ENCODE measurements at places on chromosomes 1 and 21.

DNA sequence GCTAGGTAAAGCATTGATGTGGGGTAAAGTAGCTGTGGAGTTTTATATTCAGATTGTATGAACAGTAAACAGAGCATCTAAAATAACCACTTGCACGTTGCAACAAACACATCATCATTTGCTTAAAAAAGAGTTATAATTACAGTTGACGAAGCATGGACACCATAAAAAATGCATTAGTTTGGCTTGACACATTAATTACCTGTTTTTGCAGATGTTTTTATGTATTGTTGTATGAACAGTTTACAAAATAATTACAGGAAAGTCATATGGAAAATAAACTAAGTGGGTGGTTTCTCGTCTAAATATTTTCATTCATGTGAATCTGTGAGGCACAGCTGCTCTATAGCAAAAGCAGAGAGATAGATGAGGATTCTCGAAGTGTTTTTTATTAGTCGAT is 108.3 kb downstream of the RPS6KC1 start:
- DNase-seq, result no peak

DNA sequence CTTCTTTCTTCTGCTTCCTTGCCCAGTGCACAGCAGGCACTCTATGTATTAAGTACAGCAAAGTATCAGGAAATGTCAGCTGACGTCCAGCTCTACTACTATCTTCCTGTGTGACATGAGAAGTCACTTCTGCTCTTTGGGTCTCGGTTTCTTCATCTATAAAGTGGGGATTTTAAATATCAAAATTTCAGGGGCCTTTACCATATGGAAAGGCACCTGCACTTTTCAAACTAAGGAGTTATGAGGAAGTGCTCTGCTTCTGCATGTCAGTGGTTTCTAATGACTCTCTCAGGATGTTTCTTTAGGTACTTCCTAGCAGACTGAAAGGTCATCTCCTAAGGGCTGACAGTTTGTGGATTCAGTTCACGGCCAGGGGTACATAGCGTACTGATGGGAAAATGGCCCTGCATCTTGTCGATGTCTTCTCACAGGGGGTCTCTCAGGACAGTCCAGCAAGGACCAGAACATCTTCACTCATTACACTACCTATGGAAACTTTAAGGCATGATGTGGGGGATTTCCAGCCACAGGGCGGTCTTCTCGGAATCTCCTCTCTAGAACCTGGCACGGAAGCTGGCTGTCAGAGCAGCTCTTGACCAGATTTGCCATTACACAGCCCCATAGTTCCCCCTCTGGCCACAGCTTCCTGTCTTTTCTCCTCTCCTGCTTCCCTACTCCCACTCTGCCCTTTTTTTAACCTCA is 42.0 kb upstream of the MTF1 start:
- DNase-seq, result no peak

GRCh38 chr1:91753878-91754277 is 132.1 kb downstream of the TGFBR3 start:
- DNase-seq, result no peak

DNA sequence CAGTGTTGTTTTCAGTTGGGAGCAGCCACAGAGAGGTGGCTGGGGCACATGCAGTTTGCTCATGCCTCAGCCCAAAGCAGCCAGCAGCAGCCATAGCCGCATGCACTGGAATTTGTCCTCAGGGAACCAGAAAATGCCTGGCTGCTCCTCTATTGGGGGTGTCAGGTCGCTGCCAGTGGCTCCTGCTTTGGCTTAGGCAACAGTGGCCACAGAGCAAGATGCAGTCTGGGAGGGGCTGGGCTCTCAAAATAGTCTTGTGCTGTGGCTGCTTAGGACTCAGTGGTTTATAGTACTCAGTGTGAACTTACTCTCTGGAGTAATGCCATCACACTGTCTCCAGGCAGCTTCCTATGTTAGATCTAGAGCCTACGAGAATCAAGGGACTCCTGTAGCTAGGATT is 25.0 kb downstream of the CD55 start:
- DNase-seq, result no peak

- DNase-seq, result no peak
These were observed 98.7 kb upstream of the PDC start for GRCh38 chr1:186559601-186560116.

- DNase-seq, result no peak
These were observed 74.1 kb upstream of the PLA2G4A start for GRCh38 chr1:186754542-186755145.

GRCh38 chr21:44722731-44723130 is 11.4 kb upstream of the TSPEAR start:
- no peak for DNase-seq

DNA sequence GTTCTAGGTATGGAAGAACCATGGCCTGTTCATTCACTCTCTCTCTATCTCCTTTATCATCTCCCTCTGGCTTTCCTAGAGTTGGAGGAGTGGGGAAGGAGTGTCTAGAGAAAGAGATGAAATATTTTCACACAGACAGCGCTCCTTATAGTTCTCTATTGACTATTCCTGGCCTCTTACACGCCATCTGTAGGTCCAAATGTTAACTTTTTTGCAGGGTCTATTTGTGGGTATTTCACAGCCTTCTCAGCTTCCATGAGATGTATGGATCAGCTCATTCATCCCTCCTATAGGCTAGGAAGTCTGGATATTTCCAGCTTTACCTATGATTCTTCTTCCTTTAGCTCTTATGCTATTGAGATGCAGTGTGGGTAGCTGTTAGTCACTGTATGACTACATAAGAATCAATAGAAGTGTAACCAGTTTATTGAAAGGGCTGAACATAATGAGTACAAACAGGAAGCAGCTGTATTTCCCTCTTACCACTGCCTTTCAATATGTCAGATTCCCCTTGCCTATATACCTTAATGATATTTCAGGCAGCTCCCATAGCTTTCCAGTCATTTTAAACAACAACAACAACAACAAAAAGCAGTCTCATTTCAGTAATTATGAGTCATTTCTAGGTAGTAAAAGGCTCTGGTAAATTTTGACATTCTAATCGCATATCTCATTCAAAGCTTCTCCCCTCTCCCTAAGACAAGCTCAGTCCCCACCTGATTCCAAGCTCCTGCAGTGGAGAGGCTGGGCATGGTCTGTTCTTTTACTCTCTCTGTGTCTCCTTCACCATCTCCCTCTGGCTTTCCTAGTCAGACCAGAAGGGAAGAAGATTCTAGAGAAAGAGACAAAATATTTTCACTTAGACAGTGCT is 149.5 kb downstream of the TTLL7 start:
- no peak for DNase-seq

GRCh38 chr1:62144238-62144831 is 50.3 kb upstream of the L1TD1 start:
- no peak for DNase-seq

DNA sequence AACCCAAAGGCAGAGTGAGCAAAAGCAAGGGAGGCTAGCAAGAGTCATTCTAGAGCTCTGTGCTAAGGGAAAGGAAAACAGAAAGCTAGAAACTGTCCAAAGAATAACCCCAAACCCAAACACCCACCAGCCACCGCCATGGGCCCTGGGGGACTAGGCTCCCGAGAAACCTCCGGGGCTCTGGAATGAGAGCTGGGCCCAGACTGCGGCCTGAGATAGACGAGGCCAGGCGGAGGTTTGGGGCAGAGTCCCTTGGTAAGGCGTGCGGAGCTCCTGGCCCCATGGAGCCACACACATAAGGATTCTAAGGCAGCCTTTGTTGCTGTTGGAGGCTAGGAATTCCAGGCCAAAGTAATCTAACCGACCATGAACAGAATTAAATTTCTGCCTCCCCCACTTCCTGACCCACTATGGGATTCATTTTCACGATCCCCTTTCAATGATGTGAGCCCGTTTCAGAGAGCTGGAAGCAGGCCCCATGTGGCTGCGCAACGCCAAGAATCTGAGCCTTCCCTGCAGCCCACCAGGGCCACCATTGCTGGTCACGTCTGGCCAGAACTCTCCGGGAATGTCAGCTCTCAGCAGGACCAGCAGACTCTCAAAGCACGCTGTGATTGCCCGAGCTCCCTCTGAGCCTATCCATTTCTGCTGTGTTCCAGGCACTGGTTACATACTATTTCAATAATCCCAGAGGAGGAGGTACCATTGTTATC is 145.0 kb downstream of the TRABD2B start:
- no peak for DNase-seq

- DNase-seq, result no peak
These were observed 28.0 kb upstream of the RNF2 start for GRCh38 chr1:185017338-185017737.

DNA sequence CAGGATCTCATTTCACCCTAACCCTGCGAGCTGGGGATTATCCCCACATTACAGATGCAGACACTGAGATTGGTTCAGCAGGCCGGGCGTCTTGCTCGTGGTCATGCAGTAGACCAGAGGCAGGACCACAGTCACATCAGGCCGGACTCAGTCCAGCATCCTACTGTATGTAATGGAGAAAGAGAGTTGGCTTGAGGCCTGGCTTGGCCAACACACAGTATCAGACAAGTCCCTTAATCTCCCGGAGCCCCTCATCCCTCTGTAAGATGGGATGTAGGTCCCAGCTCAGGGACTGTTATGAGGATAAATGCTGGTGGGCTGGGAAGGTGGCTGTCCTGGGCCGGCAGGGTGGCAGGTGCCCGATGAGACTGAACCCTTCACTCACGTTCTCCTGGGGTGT is 66.1 kb upstream of the ACTL8 start:
- DNase-seq, result no peak

DNA sequence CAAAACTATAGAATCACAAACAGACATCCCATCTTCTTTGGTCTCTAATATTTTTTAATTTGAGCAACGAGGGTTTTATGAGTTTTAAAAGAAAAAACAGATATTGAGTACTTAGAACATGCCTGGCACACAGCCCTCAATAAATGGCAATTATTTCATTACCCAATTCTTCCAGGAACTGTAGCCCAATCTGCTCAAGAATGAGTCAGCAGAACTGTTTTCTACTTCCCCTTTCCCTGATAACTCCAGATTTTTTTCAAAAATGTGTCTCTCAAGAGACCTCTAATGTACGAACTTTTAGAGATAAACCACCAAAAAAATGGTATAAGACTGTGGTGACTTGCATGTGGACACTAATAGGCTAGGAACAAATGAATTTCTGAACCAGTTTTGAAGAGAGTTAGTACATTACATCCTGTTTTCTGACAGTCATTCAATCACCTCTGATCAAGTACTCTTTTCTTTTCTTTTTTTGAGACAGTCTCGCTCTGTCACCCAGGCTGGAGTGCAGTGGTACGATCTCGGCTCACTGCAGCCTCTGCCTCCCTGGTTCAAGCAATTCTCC is 11.5 kb downstream of the ABL2 start:
- no peak for DNase-seq

Data from activated effector memory CD4-positive, alpha-beta T cell treated with Interleukin-2 at 50 U/mL for 16 hours (primary cell).